ENCODE measurements at places on chromosomes 11 and 22.

DNA sequence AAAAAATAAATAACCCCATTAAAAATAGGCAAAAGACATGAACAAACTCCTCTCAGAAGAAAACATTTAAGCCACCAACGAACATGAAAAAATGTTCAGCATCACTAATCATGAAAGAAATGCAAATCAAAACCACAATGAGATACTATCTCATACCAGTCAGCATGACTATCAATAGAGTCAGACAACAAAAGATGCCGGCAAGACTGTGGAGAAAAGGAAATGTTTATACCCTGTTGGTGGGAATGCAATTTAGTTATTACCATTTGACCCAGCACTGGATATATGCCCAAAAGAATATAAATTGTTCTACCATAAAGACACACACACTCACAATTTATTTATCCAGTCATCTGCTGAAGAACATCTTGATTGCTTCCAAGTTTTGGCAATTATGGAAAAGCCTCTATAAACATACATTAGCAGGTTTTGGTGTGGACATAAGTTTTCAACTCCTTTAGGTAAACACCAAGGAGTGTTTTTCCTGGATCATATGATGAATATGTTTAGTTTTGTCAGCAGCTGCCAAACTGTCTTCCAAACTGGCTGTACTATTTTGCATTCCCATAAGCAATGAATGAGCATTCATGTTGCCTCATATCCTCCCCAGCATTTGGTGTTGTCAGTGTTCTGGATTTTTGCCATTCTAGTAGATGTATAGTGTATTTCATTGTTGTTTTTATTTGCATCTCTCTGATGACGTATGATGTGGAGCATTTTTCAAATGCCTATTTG, 28.0 kb downstream of the OR8D1 start:
- DNase-seq, result no peak

GRCh38 chr11:96167787-96168186, 175.2 kb downstream of the MAML2 start:
- no peak for DNase-seq

DNA sequence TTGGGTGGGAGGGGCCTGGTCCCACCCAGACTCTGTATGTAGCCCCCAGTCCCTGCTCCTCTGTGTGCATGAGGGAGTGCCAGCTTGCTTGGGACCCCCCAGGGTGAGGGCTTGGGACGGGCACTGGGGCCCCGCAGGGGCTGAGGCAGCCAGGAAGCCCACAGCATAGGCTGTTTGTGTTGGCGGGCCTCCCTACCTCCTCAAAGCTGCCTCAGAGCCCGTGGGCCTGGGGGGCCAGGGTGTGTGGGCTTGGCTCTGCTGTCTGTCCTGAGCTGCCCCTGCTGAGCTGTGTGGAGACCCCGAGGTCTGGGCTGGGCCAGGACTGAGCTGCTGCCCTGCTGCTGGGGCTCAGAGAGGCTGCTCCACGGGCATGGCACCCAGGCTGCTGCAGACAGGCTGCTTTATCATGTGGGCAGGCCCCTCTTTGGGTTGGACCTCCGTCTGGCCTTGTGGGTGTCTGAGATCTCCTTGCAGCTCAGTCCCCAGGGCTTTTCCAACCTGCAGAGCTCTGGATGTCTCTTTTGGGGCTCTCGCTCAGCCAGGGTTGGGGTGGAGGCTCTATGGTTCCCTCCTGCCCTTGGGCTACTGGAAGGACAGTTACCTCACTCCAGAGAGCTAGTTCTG, 3.3 kb downstream of the TSPAN4 start:
- no peak for DNase-seq

GRCh38 chr11:11076879-11077278, 219.0 kb upstream of the ZBED5 start:
- DNase-seq, result no peak

DNA sequence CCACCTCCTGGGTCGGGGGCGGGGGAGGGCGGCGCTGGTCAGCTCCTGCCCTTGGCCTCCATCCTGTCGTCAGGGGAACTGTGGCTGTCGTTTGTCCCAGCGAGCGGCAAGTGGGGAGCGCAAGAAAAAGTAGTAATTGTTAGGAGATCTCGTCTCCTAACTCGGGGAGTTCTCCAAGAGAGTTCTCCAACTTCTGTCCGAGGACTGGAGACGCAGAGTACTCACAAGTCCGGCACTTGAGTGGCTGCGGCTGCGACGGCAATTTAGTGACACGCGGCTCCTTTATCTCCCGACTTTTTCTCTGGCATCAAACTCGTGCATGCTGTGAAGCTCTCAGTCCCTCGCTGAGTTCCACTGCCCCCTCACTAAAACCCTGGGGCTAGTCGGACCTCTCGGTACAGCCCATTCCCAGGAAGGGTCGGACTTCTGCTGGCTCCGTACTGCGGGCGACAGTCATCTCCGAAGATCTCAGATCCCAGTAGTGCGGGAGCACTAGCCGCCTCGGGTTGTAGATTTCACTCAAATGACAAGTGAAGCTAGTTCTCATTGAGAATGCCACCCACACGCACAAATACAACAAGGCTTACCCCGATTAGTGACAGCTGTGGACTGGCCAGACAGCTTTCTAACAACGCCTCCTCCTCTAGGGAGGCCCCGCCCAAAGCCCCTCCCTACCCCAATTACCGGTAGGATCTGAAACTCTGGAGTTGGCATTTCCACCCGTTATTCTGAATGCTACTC, at the start of gene PGR:
PGR (minus strand) TSS at position 611 of the 741 bp plus-strand sequence. CDS start 743 bp downstream, outside the sequence.
- DNase-seq, result no peak

GRCh38 chr11:83403691-83404389, 117.7 kb upstream of the CCDC90B start:
- DNase-seq, result no peak

GRCh38 chr11:73386016-73386415, 9.8 kb downstream of the RELT start:
- DNase-seq, result no peak

DNA sequence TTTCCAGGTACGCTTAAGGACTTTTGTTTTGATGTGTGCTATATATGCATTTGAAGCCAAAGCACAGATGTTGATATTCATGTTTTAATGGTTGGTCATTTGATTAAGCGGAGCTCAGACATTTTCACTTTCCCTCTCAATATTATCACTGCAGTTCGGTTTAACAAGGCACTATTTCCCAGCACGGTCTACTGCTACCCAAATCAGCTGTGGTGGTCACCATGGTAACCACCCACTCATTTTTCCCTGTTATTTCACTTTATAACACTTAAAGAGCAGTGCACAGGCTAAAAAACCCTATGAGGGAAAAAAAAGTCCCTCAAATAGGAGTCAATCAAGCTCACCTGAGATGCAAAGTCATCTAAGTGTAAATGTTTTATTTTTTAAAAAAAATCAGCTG, 439.6 kb upstream of the CCDC90B start:
- no peak for DNase-seq

DNA sequence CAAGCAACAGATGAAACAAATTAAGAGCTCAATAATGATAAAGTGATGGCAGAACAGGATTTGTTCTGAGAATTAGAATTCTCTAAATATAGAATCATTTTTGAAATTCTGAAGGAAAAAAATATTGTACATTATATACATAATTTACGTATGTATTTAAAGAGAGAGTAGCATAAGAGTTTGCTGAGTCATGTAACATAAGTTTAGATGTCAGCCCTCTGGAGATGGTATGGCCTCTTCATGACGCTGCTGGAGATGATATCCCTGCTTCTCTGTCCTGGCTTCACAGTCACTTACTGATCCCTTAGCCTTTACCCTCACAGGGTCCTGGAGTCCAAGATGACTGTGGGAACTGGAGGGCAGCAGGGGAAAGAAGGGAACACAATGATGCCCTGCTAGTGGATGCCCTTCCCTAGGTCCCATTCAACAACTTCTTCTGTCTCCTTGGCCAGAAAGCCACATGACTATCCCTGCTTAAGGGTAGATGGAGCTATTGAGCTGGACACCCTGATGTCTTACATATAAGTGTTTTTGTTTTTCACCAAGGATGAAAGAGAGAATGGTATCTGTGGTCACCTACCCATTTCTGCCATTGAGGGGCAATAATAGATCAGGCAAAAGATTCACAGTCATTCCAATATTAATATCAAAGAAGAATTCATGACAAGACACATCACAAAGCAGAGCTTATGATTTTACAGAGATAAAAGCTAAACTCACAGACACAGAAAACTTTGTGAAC, 753.1 kb downstream of the TBC1D22A start:
- DNase-seq, result no peak

- DNase-seq, result no peak
Measured at GRCh38 chr11:121636081-121636799, 183.5 kb upstream of the SORL1-AS1 start.

DNA sequence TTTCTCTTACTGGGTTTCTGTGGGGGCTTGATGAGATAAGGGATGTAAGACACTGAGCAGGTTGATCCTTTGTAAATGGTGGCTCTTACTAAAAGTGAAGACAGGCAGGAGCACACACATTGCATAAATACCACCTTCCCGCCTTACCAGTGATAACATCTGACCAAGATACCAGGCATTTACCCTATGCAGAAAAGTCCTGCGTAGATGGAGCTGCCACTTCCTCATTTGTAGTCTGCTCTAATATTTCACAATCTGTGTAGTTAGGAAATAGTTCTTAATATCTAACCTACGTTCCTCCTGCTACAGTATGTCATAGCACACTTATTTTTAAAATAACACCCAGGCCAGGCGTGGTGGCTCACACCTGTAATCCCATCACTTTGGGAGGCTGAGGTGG, 23.9 kb upstream of the SWAP70 start:
- DNase-seq, result no peak

GRCh38 chr22:49586873-49587272, 240.8 kb downstream of the BRD1 start:
- no peak for DNase-seq

- no peak for DNase-seq
Measured at GRCh38 chr11:126891556-126892217, 108.9 kb downstream of the KIRREL3 start.

DNA sequence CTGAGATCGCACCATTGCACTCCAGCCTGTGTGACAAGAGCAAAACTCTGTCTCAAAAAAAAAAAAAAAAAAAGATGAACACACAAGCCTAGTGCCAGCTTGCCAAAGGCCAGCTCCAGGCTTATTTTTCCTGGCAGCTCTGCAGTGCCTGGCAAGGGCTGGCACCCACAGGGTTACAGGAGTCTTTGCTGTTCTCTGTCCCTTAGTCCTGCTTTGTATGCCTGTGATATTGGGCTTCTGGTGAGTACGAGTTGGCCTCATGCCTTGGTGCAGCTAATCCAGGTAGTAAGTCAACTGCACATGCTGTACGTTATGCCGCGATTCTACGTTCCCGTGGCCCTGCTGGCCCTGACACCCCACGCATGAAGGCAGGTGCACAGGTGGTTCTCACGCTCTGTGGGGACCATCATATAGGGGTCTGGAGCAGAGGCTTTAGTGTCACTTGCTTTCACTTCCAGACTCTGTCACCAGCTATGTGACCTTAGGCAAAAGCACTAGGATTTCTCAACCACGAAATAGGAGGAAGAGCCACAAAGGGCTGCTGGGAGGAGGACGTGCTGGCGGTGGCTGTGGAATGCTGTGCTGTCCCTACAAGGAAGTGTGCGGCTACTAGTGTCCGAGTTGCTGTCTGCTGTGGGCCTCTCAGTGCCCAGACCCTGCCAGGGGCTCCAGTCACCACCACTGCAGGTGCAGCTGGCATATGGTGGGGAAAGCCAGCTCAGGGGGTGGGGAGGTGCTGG, 21.4 kb upstream of the RASL10A start:
- no peak for DNase-seq

GRCh38 chr11:124843616-124843910, 21.7 kb upstream of the ROBO3 start:
- no peak for DNase-seq

- DNase-seq, result no peak
Measured at GRCh38 chr11:117855186-117855845, 21.1 kb downstream of the FXYD6 start.

- no peak for DNase-seq
Measured at GRCh38 chr11:102459393-102459792, 6.8 kb upstream of the TMEM123 start.

DNA sequence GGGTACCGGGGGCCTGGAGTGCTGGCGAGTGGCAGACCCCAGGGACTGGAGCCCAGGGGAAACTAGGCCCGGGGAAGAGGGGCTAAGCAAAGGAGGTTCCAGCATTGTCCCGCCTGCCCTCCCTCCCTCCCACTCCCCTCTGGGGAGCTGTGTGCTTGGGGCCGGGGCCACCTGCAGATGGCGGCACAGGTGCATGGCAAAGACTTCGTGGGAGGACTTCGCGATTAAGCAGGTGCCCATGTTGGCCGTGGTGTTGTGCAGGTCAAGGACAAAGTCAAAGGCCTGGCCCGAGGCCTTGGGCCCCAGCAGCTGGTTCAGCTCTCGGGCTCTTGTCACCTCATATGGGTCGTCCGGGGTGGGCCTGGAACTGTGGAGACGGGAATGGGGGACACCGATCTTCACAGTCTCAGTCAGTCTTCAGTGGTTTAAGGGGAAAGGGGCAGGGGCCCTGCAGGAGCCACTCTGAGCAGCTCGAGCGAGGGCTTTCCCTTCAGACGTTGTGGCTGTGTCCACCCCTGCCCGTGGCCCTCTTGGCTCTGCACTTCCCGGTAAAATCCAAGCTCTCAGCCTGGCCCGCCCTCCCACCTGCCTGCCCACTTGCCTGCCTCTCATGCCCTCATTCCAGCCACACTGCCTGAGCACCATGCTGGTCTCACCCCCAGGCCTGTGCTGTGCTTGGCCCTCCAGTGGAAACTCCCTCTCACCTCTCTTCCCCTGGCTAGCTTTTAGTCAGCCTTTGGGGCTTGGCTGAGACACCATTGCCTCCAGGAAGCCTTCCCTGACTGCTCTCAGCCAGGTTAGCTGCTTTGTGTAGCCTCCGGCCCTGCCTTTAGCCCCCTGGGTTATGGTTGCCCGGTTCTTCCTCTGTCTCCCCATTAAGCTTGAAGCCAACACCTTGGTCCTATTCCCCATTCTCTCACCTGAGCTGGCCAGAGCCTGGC, 4.7 kb downstream of the ACY3 start:
- no peak for DNase-seq

- no peak for DNase-seq
Measured at GRCh38 chr11:27025312-27025955, 15.2 kb upstream of the BBOX1 start.

DNA sequence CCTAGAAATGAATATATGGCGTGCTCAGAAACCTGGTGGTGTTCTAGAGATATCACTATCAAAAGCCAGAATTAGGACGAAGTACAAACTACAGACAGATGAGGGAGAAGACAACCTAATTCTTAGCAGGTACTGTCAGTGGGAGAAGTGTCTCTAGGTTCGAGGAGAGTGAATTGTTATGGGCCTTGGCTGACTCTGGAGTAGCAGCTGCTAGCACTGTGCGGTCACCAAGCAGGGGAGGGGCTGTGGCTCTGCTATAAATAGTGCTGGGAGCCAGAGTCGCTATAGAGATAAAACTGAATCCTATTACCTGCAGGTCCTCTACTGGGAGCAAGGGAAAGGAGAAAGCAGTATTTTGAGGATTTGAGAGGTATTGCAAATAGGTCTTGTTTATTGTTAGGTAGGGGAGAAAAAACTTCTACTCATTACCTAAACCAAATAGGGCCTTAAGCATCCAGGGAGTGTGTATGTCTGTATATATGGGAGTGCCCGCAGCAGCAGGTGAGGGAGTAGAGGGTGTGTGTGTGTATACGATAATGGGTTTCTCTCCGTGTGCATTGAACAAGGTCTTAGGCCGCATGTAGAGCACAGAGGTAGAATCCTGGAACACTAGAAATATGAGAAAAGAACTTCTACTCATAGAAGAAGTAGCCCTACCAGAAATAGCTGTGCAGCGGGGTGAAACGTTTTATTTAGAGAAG, 2.2 kb downstream of the MADD start:
- no peak for DNase-seq

GRCh38 chr11:40235841-40236240, 1223.6 kb downstream of the LRRC4C start:
- no peak for DNase-seq

Data from stimulated activated CD8-positive, alpha-beta memory T cell treated with anti-CD3 and anti-CD28 coated beads, Interleukin-4, amount 100 ng/mL, for 1 hour (primary cell).